Left colon (tissue), 2 donors: ENCODE measurements at places on chromosomes 7 and 10. TPM values are rescaled to one million over a fixed set of nuclear protein-coding genes. Genes with fewer than 3 reads are reported as not detected.

- DNase-seq = no peak
Observed at GRCh38 chr10:104103956-104104355, 18.0 kb upstream of the SFR1 start.

- DNase-seq = no peak
Observed at GRCh38 chr10:108975459-108976058, 947.8 kb downstream of the XPNPEP1 start.

- DNase-seq = no peak
Observed at GRCh38 chr7:144738708-144739314, 97.0 kb downstream of the TPK1 start.

DNA sequence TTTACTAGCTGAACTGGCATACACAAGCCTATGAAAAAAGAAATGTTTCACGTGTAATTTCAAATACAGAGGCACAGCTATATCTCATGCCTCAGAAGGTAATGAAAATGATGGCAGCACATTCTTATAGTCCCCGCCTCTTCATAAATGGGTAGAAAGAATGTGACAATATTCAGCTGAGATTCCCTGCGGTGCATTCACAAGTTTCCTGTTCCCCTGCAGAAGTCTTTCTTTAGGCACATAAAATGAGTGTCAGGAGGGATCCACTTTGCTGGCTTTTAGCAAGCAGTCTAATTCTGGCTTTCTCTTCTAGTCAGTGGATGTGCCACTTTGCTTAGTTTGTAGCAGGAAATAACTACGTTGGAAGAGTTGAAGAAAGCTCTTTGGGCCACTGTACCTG lies 56.1 kb downstream of the DGKB start:
- DNase-seq = no peak

The NPFFR1 gene
- 0.15 TPM for total RNA-seq

The INA gene
- 0.78 TPM for total RNA-seq
